Stimulated activated CD4-positive, alpha-beta T cell treated with anti-CD3 and anti-CD28 coated beads, Interleukin-1b, Interleukin-23, amount 100 ng/mL, for 24 hours (primary cell): ENCODE measurements at places on chromosomes 11 and 22.
A peak's percentile ranks its signal among the peaks of the same experiment; 100 is the strongest.

DNA sequence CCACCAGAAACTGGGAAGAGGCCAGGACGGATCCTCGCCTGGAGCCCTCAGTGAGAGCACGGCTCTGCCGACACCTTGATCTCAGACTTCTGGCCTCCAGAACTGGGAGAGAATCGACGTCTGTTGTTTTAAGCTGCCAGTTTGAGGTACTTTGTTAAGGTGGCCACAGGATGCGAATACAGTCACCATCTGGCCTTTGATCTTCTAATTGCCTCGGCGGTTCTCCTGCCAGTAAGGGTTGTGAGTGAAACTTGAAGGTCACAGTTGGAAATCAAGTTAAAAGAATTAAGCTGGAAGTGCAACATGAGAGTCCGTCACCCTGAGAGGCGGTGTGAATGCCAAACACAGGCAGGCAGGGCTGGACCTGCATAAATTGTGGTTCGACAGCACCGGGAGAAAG, 27.9 kb downstream of the PARVB start:
- DNase-seq = no peak

GRCh38 chr22:40890881-40891280, 29.0 kb upstream of the DNAJB7 start:
- no peak for DNase-seq

- no peak for DNase-seq
These were observed 3.5 kb upstream of the AMPD3 start for GRCh38 chr11:10451426-10452116.

- DNase-seq = no peak
These were observed 5.4 kb downstream of the GRK2 start for GRCh38 chr11:67271541-67272284.

GRCh38 chr11:94521684-94522083, 9.4 kb downstream of the C11orf97 start:
- no peak for DNase-seq

GRCh38 chr22:31753005-31753633, 700 bp upstream of the DEPDC5 start:
- no peak for DNase-seq

- DNase-seq = no peak
These were observed 38.2 kb downstream of the TRIOBP start for GRCh38 chr22:37734964-37735451.

- DNase-seq = no peak
These were observed 5.0 kb upstream of the MRPL11 start for GRCh38 chr11:66443602-66444001.

DNA sequence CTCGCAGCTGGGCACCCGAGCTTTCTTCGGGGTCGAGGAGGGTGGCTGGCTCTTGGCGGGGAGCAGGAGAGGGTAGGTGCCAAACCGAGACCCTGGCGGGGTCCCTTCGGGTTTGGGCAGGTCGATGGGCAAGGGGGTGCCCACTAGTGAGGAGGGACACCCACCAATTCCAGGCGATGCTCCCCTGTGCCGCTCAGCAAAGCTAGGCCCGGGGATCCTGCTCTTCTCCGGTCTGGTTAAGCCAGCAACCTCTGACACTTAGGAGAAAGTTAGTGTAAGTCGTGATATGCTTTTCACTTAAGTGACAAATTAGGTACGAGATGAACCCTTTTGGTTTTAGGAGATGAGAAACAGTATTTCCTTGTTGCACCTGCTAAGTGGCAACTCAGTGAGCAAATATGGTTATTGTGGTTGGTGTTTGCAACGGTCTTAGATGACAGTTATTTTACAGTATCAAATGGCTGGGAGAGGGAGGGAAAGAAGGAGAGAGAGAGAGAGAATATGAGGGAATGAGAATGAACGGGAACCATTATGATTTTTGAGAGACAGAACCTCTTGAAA, 565 bp downstream of the NUCB2 start:
- DNase-seq = peak; percentile 24

GRCh38 chr11:111395081-111395480, 16.0 kb upstream of the POU2AF1 start:
- DNase-seq = no peak

DNA sequence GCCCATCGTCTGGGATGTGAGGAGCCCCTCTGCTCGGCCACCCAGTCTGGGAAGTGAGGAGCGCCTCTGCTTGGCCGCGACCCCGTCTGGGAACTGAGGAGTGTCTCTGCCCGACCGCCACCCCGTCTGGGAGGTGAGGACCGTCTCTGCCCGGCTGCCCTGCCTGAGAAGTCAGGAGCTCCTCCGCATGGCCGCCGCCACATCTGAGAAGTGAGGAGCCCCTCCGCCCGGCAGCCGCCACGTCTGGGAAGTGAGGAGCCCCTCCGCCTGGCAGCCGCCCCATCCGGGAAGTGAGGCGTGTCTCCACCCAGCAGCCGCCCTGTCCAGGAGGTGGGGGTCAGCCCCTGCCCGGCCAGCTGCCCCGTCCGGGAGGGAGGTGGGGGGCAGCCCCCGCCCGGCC, 5.8 kb upstream of the OR5M8 start:
- DNase-seq = no peak

DNA sequence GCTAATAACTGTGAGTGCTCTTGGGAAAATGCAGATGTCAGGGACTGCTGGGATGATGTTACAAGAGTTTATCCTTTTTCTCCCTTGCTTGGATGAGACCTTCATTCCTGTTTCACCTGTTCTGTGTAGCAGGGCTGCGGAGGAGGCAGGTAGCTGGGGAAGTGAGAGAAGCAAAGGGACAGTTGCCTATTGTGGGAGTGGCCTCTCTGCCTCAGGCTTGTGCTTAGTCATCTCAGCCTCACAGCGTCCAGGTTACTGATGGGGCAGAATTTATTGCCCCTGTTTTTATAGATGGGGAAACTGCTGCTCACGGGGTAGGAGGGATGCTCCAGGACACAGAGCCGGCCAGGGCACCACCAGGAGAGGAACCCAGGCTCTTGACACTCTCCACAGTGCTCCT, 1.7 kb downstream of the STX3 start:
- no peak for DNase-seq

DNA sequence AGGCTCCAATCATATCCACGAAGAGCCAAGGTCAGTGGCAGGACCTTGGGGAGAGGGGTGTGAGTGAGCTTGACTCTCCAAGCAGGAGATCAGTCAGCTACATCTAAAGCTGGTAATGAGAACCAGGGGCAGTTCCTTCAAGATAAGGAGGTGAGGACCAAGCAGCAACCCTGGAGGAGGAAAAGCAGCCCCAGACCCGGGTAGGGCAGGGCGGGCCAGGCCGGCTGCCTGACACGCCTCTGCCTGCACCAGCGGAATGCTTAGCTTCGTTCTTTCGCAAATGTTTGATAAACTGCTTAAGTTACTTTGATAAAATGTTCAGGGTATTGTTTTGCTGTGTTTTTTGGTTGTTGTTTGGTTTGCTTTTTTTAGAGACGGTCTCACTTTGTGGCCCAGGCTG, 18.7 kb upstream of the FADD start:
- DNase-seq = no peak
